ENCODE measurements at places on chromosomes 5 and 9.

GRCh38 chr9:68895741-68896478 lies 118.0 kb downstream of the PRKACG start:
- no peak for DNase-seq

- no peak for DNase-seq
These were observed 132.0 kb upstream of the GRIA1 start for GRCh38 chr5:153358315-153358976.

- no peak for DNase-seq
These were observed 61.1 kb downstream of the GRIA1 start for GRCh38 chr5:153551537-153552079.

GRCh38 chr9:14532456-14533115 lies 160.6 kb downstream of the ZDHHC21 start:
- no peak for DNase-seq

DNA sequence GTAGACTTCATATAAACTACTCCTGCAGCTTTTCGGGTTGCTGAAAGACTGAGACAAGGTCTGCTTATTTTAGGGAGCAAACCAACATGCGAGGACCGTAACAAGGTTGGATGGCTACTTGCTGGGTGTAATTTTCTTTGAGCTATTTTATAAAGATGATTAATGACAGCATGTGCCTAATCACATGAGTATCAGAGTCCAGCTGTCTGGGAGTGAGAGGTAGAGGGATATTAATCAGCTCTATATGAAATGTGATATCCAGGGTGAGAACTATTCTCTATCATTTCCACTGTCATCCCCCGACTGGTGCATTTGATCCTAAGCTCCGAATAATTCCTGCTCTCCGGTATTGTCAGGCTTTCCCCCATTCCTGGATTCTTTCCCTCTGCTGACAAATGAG lies 193.8 kb upstream of the HMHB1 start:
- no peak for DNase-seq

- no peak for DNase-seq
These were observed 11.3 kb downstream of the DBN1 start for GRCh38 chr5:177462021-177462670.

DNA sequence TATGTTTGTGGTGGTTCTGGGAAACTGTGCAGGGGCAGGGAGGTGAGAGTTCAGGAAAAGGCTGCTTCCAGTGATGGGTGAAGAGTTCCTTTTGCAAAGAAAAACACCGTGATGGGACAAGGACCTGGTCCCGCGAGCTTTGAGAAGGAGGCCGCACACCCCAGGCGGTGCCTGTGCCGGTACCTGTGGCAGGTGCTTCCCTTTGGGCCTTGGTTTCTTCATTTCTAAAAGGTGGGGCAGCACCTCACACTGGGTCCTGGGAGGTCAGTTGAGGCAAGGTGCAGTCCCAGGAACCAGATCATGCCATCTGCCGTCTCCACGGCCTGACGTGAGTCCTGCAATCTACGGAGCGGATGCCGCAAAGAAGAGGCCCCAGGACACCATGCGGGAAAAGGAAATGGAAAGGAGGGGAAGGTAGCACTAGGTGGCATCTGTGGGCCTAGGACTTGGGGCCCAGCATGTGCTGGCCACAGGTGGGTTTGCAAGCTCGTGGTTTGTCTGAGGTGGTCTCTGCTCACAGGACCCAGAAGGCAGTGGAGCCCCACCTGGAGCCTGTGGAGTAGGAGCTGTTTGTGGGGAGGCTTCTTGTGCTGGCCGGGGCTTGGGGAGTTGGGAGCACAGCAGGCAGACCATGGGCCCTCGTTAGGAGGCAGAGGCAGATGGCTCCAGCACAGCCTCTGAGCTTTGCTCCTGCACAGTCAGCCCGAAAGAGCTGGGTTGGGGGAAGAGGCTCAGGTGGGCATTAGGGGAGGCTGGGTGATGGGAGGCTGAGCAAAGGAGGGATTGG lies 131.6 kb downstream of the CACNA1B start:
- no peak for DNase-seq

DNA sequence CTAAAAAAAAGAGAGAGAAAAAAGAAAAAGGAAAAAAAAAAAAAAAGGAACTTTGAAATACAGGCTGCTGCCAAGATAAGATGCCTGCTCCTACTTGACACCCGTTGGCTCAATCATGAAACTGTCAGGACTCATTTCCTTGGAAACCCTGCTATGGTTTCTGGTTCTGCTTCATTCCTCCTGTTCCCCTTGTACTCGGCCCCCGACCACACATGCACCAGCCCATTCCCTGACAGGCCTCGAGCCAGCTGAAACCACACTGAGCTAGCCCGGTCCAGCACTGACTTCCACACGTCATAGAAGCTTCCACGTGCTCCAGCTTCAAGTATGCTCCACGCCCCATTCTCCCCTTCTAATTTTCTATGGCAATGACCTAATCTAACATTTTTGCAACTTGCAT lies 93.2 kb downstream of the MYO10 start:
- DNase-seq = no peak

- no peak for DNase-seq
These were observed 9.2 kb upstream of the EGFL7 start for GRCh38 chr9:136653323-136654079.

All from NCI-H2029 (cell line).